ENCODE measurements at places on chromosomes 4 and X.
A peak's percentile ranks its signal among the peaks of the same experiment; 100 is the strongest.

GRCh38 chrX:138982365-138982764 lies 270.8 kb upstream of the FGF13 start:
- no peak for DNase-seq

DNA sequence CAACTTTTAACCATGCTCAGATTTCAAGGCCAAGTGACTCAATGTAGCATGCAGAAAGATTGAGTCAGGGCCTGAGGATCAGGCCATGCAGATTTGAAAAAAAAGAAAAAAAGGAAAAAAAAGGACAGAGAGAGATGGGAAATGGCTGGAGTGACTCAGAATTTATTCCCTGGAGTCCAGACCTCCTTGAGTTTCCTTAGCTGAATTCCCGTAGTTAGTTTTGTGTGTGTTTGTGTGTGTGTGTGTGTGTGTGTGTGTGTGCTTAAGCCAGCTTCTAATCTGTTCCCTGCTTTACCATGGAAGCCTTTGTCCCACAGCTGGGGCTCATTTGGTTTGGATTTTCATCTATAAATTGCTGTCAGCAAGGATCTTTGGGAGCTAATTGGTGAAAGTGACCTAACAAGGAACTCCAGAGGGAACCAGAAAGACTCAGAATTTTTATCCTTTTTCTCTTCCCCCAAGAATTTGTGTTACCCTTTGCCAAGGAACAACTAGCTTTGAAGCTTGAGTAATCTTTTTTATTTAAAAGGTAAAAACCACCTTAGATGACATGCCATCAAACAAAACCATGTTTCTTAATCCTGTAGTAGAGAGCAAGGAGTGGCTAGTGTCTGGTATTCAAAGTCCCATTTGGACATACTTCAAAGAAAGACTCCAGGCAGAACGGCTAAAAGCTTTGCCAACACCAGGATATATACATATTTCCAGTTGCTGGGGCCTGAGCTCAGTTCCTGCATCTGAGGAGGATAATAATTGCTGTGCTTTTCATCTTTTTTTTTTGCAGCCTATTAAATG lies 109.0 kb upstream of the DDIT4L start:
- DNase-seq: no peak

- DNase-seq: no peak
These were observed 406.1 kb upstream of the TRAM1L1 start for GRCh38 chr4:117491516-117491915.

- DNase-seq: no peak
These were observed 52.3 kb upstream of the NKX1-1 start for GRCh38 chr4:1458581-1458980.

DNA sequence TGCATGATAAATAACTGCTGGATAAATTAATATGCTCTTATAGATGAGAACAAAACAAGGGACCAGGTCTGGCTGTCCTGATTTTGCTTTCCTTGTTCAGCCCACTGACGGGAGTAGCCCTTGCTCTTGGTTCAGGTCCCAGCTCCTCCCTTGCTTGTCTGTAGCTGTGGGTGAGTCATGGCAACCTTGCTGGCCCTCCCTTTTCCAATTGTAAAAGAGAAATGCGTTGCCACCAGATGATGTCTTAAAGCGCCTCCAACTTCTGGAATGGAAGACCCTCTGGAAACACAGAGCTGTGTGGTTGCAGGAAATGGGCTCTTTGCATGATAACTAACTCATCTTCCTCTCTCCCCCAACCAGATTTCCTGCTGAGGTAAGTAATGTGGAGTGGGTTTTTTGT lies 171.4 kb downstream of the AASDH start:
- DNase-seq: peak; percentile 51

DNA sequence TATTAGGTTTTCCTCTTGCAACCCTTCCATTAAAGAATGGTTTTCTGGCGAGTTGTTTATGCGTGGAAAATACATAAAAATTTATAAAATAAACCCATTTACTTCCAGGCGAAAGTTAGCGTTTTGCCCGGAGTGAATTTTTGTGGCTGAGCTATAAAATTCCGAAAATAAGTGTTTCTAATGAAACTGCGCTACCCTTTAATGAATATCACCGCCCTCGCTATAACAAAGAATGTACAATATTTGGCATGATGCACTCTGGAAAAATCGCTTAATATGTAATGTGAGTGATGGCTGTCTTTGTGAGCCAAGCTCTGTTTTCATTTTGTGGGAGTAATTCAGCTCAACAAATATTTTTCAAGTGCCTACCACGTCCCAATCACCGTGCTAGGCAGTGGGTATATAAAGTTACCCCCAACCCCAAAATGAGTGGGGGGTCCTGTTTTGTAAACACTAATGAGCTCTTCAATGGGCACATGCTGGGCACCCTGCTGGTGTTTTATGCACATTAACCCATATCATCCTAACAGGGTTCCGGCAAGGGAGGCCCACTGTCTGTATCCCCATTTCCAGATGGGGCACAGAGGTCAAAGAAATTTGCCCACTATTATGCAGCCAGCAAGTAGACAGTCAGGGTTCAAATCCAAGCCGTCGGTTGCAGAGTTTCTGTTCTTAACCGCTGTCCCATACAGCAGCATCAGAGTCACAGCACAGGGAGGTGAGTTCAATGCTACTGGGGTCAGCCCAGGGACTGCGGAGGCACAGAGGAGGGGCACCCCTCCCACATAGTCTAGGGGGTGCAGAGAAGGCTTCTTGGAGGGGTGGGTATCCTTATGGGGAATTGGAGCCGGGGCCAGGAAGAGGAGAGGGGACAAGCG lies 65.7 kb upstream of the STX18 start:
- DNase-seq: no peak

DNA sequence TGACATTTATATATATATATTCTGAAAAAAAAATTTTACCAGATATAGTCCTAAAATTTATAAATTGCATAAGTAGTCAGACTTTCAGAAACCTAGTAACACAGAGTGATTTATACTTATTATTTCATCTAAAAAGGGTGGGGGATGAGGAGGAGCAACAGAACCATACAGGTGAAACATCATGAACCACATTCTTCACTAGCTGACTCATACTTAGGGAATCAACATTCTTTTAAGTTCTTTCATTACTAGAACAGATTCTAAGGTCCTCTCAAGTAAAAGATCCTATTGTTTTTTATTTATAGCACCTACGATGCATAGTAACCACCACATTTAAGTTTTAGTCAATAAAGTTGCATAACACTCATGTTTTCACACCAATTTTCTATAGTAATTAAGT lies 166.1 kb downstream of the LRBA start:
- no peak for DNase-seq

DNA sequence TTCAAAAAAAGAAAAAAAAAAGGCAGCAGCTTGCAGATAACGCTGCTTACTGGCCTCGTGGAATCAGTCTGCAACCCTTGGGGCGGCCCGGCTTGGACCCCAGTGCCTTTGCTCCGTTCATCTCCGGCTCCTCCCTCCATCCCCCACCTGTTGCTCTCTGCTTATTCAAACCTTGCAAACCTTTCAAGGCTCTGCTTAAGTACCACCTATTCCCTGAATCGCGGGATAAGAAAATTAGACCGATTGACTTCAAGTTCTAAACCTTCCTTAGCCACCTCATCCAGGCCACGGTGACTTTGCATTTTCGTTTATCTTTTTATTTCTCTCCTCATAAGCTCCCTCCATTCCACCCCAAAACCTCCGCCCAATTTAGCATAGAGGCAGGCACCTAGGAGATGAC lies 1.4 kb upstream of the PHKA1 start:
- no peak for DNase-seq

GRCh38 chr4:169342159-169342860 lies 71.6 kb upstream of the SH3RF1 start:
- no peak for DNase-seq

GRCh38 chr4:1978226-1978625 lies 30.5 kb downstream of the NELFA start:
- DNase-seq: no peak

- DNase-seq: no peak
These were observed 14.7 kb upstream of the PITX2 start for GRCh38 chr4:110637408-110638088.
